Skeletal muscle tissue (tissue), 5 donors: ENCODE measurements at places on chromosomes 1 and 21. TPM values are rescaled to one million over a fixed set of nuclear protein-coding genes. Genes with fewer than 3 reads are reported as not detected.

HSD11B1 gene
- not detected for total RNA-seq

RPS6KA1 gene
- total RNA-seq: 8.9 TPM

FOXD3 gene
- 5.2 TPM for total RNA-seq

PTPRU gene
- total RNA-seq: 27.1 TPM

HYI gene
- 33.4 TPM for total RNA-seq

C1orf141 gene
- total RNA-seq: not detected

MIA3 gene
- total RNA-seq: 29.2 TPM

HCRTR1 gene
- not detected for total RNA-seq

AMPD1 gene
- 40.7 TPM for total RNA-seq

ERG gene
- 4.7 TPM for total RNA-seq

NCMAP gene
- total RNA-seq: 0.52 TPM

MRPS6 gene
- total RNA-seq: 18.8 TPM

TNNI3K gene
- total RNA-seq: 2.1 TPM

GNAT2 gene
- total RNA-seq: not detected

CCDC27 gene
- not detected for total RNA-seq

FALEC gene
- total RNA-seq: not detected

LAD1 gene
- 3.1 TPM for total RNA-seq
